Fibroblast of skin of left quadriceps (primary cell): ENCODE measurements at places on chromosomes 5 and 9.

DNA sequence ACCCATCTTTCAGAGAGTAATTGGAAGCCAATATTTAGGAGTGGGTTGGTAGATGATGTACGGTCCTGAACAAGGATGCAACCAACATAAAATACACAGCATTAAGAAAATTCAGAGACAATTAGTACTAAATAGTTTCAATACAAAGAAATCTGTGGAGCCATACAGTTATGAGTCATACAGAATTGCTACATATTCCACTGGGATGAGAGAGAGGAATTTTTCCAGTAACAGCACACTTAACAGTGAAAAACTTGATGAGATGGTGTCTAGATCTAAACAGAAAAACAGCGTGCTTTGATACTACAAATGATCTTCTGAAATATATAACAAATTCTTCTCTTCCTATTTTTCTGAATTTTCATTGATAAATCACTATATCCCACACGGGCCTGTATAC lies 1999.3 kb upstream of the CDH9 start:
- DNase-seq, result no peak

GRCh38 chr5:79025054-79025472 lies 40.0 kb upstream of the ARSB start:
- peak; percentile 34 for DNase-seq

GRCh38 chr9:95770653-95771131 lies 104.8 kb upstream of the ERCC6L2 start:
- DNase-seq, result no peak

- DNase-seq, result no peak
These were observed 29.5 kb upstream of the PLIN2 start for GRCh38 chr9:19156805-19157204.

- DNase-seq, result no peak
These were observed 111.0 kb downstream of the NDUFS4 start for GRCh38 chr5:53671447-53671846.

- no peak for DNase-seq
These were observed 3.7 kb upstream of the AMACR start for GRCh38 chr5:34011536-34011935.

GRCh38 chr9:83146325-83146724 lies 83.4 kb upstream of the RASEF start:
- DNase-seq, result no peak

DNA sequence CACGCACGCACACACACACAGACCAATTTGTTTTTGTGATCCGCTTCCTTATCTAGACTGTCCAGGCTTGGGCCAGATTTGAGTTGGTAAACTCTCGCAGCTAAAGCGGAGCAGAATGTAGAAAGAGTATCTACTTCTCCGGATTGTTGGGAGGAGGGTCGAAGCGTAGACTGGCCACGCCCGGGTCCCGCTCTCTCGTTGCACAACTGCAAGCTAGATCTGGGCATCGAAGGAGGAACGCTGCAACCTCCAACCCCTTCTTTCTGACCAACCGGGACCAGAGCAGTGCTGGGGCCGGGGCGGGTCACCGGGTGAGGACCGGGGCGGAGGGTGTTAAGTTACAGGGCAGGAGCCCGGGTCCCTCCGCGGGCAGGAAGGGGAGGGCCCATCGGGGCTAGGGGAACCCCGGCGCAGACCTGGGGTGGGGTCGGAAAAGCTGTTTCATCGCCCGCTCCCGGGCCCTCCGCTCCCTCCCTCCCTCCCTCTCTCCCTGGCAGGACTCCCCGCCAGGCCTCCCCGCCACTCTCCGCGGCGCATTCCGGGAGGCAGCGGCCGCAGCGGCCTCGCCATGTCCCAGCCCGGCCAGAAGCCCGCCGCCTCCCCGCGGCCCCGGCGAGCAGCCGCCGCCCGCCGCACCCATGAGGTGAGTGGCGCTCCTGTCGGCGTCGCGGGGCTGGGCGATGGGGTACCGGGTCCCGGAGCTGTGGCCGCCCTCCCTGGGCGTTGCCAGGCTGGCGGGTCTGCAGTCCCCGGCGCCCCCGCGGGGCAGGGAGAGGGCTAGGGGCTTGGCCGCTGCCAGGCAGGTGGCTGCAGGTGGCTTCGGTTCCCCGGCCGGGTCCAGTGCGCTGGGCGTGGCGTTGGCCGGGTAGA lies at the start of gene CAST:
Gene CAST (plus strand): TSS at position 522 of the 870 bp plus-strand sequence. CDS start 47 bp downstream, at position 569.
- DNase-seq, result no peak

DNA sequence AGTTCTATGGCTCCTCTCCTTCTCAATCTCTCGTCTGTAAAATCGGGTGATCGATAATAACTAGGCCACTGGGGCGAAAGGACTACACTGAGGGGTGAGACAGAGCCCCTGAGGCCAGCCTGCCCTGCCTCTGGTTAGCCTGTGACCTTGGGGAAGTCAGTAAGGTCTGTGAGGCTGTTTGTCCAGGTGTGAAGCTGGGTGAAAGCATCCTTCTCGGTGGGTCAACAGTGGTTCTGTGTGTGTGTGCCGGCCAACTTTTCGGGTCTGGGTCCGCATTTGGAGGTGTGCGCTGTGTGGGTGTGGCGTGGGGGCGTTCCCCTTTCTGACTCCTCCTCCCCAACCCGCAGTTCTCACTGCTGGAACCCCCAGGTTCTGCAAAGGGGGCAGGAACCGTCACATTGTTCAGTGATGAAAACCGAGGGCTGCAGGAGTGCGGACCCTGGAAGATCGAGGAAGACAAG lies 5.0 kb upstream of the RNF44 start:
- no peak for DNase-seq

GRCh38 chr5:54645882-54646355 lies 128.4 kb downstream of the SNX18 start:
- no peak for DNase-seq

DNA sequence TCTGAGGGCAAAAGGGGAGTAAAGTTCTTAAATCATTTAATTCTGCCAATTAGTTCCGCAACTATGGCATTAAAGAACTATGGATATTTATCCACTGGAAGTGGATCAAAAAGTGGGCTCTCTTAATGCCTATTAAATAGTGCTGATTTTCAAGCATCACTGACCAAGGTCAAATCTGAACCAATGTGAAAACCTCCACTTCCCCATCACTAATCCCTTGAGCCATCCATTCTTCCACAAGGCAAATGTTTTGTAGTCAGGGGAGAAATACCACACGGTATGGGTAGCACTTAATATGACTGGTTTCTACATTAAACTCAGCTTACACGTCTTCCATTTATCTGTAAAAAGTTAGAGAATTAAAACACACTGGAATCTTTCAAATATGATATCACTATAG lies 57.6 kb downstream of the MLLT3 start:
- no peak for DNase-seq

DNA sequence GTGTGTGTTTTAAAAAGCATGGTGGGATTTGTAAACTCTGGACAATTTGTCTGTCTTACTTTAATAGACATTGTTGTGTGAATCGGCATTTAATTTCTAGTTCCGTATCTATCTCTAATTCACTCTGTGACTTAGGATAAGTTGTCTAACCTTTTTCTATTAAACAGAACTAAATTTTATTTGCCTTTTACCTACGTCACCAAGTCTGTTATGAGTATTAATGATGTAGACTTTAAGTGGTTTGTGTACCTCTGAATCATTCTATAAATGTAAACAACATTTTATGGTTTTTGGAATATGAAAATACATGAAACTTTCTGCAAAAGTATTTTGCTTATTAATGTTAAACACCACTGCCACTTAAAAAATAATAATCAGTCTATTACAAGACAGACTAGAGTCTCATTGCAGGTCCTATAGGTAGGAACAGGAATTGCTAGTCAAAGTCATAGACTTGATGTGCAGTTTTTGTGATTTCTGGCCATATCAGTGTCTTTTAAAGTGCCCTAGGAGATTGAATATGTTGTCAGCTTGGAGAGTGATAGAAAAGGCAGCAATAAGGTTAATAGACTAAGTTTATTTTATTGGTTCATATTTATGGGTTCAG lies 5.6 kb downstream of the RBM27 start:
- no peak for DNase-seq

GRCh38 chr5:140630292-140631035 lies 2.5 kb downstream of the CD14 start:
- DNase-seq, result no peak

- no peak for DNase-seq
These were observed 7.6 kb upstream of the CAMSAP1 start for GRCh38 chr9:135914921-135915320.

DNA sequence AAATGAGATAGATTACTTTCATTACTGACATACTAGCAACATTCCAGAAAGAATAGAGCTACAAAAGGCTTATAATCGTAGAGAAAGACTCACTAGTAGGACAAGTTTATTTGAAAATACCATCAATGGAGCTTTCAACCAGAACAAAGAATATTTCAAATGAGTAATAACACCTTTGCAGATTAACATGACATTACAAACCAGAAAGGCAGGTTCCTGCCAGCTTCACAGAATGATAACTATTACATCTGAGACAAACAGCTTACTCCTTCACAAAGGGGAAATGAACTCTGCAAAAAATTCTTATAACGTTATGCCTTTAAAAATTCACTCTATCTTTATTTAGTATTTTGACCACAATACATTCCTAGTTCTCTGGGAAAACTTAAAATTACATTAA lies 103.1 kb downstream of the EPB41L4A start:
- DNase-seq, result no peak

DNA sequence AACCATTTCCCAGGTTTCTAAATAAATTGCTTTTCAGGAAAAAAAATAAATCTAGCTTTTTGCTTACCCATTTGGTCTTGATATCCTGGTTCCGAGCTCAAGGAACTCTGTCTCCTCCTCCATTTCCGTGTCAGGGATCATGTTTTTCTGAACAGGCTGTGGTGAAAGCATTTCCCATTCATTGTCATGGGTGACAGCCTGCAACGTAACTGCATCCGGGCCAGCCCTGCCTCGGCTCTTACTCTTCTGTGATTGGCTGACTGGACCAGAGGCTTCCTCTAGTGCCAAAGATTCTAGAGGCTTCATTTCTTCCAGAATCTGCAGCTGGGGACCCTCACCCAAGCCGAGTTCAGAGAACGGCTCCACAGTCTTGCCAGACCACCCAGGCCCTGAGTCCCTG lies 61.0 kb upstream of the PCA3 start:
- no peak for DNase-seq

- peak; percentile 57 for DNase-seq
These were observed 139.8 kb upstream of the BASP1 start for GRCh38 chr5:17077440-17078233.

- peak; percentile 58 for DNase-seq
These were observed 268.2 kb downstream of the MAST4 start for GRCh38 chr5:66864240-66864884.

DNA sequence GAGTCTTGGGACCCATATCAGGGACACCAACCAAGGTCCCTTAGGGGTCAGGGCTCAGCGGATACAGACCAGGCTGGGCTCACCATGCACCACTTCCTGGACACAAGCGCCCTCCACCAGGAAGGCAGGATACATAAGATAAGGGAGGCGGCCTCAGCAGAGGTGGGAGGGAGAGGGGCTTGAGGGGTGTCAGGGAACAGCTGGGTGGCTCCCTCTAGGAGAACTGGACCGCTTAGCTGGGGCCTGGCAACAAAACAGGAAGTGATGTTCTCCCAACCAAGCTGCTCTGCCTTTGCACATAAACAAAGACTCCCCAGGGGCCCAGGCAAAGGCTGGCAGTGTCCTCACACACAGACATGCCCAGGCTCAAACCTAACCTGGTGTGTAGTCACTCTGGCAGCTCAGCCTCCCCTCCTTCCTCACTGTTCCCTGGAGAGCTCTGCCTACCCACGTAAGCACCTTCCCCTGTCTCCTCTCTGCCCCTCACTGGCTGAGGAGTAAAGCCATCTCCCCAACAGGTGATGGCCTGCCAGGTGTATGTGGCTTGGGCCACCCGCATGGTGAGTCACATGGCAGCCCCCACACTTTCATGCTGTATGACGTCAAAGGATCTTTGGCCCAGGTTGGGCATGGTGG lies 5.8 kb upstream of the BICD2 start:
- no peak for DNase-seq

DNA sequence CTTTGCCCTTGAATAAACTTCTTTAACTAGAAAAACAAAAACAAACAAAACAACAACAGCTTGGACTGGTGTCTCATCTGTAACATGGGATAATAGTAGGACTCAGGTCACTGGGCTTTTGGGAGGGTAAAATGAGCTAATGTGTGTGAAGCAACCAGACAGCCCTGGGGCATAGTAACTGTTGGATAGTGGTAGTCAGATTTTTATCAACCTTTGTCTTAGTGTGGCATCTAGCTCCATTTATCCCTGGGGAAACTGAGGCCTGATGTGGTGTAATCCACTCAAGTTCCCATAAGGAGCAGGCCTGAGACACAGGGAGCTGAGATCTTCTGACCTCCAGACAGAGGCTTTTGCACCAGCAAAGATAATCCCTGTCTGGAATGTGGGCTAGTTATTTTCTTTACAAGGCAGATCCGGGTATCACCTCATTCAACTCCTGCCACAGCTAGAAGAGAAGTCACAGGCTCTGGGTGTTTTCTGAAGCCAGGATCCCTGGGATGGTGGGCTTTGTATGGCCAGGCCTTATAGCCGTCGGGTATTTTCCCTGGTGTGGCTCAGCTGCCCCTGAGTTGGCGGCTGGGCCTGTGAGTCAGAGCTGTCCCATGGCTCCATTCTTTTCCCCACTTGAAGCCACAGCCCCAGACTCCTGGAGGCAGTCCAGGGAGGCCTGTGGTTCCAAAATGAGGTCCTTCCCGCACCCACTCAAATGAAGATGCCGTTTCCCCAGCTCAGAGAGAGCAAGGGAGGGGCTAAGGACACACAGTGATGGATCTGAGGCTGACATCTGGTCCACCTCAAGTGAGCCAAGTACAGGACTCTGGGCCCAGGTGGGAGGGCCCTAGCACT lies 26.1 kb upstream of the CSF1R start:
- peak; percentile 48 for DNase-seq

DNA sequence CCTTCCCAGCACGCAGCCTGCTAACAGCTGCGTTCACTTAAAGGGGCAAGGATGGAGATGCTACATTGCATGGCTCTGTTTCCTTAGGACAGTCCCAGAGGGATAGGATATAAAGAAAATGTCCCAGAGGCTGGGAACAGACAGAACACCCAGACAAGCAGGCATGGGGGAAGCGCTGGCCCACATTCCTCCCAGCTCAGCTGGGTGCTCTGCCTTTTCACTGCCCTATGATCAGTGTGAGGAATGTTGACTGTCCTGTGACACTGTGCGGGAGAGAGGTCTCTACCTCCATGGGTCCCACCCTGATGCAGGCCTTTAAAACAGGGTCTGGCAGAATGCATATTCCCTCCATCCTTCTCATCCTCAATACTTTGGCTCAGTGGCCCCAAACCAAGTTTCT lies 459.4 kb upstream of the DMAC1 start:
- no peak for DNase-seq

DNA sequence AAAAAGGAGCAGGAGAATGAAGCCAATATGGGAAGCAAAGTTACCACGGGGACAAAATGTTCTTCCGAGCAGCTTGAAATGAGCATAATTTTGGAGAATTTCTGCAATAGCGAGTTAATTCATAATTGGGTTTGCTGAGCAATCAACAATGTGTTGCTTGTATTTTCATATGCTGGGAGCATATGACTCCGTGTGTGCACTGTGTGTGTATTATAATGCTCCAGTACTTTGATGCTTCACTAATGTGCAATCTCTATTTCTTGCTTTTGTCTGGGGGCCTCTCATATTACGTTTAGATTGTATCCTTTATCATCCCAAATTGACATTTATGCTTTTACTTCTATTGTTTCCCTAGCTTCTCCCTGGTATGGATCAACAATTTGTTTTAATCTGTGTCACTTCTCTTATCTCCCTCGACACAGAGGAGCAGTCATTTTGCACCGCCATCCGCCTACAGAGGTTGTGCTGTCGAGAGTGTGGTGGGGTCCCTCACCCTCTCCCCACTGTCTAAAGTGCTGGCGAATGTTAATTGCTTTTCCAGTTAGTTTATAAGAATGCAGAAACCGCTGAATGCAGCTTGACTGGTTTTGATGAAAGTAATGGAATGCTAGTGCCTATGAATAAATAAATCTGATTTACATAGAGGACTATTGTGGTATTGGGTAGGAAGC lies 372.5 kb upstream of the WWC1 start:
- no peak for DNase-seq

GRCh38 chr5:170974461-170974860 lies 112.6 kb downstream of the RANBP17 start:
- DNase-seq, result no peak
